ENCODE measurements at places on chromosomes 16 and 17.
A peak's percentile ranks its signal among the peaks of the same experiment; 100 is the strongest.

DNA sequence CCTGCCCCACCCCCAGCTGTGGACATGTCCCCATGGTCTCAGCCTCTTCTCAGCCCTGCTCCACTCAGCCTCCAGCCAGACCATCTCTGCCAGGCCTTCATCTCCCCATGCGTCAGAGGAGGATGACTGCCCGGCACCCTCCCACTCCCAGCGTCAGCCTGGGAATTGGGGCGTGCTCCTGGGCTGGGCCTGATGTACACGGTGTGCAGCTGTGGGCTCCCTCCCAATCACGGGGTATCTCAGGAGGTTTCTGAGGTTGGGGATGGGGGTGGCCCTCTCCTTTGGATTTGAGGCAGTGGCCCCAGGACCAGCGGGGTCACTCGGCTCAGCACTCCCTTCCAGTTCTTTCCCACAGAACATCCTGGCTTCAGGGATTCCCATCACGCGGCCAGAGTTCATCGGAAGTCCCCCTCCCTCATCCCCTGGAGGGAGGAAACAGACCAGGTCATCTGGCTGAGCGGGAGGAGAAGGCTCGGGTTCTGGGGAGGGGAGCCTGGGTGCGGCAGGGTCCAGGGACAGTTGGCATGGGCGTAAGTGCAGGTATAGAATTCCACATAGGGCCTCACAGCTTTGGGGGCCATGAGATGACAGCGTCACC, 36.9 kb downstream of the SOCS3 start:
- no peak for DNase-seq

DNA sequence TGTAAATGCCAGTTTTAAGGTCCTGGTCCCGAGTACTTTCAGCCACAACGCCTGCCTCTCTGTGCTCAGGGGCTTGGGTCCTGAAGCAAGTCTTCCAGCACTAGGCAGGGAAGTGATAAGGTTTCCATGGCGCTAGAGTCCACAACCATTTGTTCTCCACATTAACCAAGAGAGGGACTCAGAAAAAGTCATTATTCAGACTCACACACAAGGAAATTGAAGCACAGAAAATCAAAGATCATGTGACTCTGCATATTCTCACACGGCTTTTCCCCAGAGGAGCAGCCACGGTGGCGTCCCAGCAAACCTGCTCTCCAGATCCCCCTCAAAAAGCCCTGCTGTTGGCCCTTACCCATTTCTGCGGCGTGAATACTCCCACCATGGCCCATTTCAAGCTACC, 9.7 kb downstream of the ENPP7 start:
- no peak for DNase-seq

DNA sequence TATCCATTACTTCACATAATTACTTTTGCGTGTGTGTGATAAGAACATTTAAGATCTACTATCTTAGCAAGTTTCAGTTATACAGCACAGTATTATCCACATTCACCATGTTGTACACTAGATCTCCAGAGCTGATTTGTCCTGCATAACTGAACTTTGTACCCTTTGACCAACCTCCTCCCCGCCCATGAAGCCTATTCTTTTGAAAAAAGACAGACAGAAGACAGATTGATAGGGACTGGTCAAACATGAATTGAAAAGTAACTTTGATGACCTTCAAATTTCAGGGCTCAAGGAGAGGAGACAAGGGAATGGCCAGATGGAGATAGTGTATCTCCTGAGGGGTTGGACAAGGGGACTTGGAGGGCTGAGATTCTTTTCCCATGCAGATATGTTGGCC, 96.3 kb downstream of the CMC2 start:
- peak; percentile 49 for DNase-seq

DNA sequence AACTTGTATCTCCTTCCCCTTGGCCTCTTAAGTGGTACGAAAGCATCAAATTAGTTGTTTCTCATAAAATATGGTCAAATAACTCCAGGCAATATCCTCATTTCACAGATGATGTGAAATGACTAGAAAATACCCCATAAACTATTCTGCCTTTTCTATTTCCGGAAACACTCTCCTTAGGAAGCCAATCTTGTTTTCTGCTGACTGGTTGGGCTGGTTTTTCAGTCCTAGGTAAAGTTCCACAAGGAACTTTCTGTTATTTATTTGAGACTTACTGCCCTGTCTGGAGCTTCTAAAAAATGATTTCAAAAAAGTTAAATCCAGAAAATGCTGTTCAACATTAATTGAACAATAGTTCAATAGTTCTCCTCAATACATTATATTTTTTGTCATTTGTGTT, 7.3 kb downstream of the MYOCD start:
- DNase-seq = no peak

DNA sequence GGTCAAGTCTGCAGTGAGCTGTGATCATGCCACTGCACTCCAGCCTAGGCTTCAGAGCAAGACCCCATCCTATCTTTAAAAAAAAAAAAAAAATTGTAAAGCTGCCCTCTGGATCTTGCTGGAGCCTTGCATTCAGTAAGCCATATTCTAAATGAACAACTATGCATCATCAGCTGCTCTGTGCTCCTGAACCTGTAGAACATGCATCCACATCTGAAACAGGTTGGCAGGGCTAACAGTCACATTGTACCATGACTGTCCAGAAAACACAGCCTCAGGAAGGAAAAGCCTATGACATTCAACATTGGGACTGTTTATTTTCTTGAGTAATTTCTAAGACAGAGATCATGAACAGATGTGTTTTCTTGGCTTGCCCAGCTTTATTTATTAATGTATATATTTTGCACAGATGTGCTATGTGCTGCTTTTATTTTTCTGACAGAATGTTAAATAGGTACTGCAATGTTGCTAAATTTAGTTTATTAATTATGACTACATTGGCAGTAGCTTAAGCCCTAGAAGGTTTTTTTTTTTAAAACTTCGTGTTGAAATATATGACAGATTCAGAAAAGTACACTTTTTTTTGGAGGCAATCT, 19.8 kb downstream of the ACSF2 start:
- no peak for DNase-seq

- DNase-seq = no peak
Observed at GRCh38 chr16:65222049-65222448, 100.2 kb upstream of the CDH11 start.

DNA sequence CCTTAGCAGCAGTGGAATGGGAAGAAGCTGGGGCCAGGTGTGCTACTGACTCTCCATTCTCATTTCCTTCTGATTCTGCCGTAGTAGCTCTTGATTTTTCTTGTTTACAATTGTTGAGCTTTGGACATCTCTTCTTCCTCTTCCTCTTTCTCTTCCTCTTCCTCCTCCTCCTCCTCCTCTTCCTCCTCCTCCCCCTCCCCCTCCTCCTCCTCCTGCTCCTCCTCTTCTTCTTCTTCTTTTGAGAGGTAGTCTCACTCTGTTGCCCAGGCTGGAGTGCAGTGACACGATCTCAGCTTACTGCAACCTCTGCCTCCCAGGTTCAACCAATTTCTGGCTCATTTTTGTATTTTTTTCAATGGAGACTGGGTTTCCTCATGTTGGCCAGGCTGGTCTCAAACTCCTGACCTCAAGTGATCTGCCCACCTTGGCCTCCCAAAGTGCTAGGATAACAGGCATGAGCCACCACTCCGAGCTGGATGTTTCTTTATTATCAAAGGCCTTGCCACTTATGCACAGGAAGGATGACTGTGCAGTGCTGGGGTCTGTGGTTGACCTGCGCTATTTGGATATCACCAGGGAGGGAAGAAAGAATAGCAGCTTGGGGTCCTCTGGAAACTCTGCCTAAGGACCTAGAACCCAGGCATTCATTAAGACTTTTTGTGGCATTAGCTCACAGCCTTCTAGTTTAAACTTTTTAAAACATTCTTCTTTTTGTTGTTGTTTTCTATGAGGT, 127.8 kb upstream of the KCNJ16 start:
- DNase-seq = no peak

- no peak for DNase-seq
Observed at GRCh38 chr16:14428043-14428442, 202.0 kb downstream of the PARN start.

DNA sequence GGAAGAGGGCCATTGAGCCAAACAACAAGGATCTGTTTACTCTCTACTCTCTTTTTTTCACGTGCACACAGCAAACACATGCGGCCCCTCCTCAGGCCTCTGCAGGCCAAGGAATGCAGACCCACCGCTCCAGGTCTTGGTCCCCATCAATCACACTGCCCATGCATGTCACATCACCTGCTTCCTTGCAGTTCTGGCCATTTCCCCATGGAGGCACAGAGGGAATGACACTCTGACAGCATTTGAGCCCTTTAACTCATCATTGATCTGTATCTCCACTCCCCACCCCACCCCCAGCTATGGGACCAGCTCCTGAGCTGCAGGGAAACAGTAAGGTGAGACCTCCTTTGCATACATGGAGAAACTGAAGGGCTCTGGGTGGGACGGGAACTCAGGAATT, 45.9 kb upstream of the MEIOC start:
- no peak for DNase-seq

GRCh38 chr17:19375732-19376131, 2.6 kb upstream of the MAPK7 start:
- DNase-seq = no peak

DNA sequence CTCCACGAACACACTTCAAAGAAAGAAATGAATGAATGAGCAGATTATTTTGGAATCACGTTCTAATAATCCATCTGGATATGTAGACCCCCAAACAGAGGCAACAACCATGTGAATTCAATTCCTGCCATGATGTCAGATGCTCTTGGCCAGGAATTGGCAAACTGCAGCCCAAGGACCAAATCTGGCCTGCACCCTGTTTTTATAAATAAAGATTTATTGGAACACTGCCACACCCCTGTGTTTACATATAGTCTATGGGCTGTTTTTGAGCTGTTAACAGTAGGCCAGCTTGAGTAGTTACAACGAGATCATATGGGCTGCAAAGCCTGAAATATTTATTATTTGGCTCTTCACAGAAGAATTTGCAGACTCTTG, 336.0 kb upstream of the ZFHX3 start:
- DNase-seq = no peak

- no peak for DNase-seq
Observed at GRCh38 chr17:75191584-75191983, 8.8 kb upstream of the SUMO2 start.

- DNase-seq = no peak
Observed at GRCh38 chr16:66503030-66503429, 46.9 kb downstream of the TK2 start.

GRCh38 chr16:66903544-66904427, 14.9 kb downstream of the CDH16 start:
- DNase-seq = no peak

- DNase-seq = no peak
Observed at GRCh38 chr16:4385066-4385788, 13.6 kb downstream of the VASN start.

DNA sequence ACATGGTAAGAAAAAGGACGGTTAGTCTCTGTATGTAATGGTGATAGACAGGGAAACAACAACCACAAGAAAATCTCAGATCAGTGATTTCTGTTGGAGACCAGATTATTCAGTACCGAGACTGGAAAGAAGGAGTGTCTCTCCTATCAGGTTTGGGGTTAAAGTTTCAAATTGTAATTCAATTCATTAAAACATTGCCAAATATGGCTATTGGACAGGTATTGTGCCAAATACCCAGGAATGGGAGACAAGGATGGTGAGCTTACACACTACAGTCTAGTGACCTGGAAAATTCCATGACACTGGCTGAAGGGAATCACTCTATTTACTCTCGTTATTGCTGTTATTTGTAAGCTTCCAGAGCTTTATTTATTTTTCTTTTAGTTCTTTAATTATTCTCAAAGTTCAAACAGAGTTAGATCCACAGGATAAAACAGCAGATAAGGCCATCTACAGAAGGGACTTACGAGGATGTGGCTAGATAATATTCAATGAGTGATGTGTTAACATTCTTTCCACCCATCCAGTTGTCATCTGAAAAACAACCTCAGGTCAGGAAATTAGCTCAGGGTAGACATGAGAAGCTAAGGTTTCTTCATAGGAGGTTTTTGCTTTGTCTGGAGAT, 25.1 kb upstream of the MMD start:
- no peak for DNase-seq

DNA sequence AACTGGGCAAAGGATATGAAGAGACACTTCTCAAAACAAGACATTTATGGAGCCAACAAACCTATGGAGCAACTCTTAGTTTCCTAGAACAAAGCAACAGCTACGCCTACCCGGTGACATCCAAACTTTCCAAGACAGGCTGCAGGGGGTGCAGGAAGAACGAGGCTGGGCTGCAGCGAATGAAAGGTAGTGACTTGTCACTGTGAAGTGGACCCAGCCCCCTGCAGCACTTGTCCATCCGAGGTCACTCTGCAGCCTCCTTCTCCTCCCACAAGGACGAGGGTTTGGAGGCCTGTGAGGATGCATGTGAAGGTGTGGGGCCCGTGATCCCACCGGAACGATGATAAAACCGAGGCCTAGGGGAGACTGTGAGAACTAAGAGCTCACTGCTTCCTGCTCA, 192.6 kb upstream of the RPL38 start:
- no peak for DNase-seq

- peak; percentile 76 for DNase-seq
Observed at GRCh38 chr17:73261952-73262675, 434 bp upstream of the CPSF4L start.

DNA sequence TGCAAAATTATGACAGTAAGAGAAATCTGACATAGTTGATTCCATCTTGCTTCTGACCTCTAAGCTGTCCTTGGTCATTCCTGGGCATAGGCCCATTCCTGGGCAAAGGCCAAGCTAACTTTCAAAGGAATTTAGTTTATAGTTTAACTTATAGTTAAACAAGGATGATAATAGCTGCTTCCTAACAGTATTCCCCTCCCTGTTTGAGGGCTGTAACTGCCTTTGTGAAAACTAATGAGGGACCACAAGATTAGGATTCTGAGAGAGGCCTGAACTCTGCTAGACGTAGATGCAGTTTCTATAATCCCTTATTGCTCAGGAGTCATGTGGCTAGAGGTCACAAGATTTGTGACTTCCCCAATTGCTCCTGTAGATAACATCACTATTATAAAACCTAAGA, 80.2 kb upstream of the ASIC2 start:
- no peak for DNase-seq

GRCh38 chr17:4519361-4519788, 20.7 kb downstream of the SPNS2 start:
- no peak for DNase-seq

- DNase-seq = peak; percentile 24
Observed at GRCh38 chr17:39659279-39660010, 5.7 kb upstream of the TCAP start.

DNA sequence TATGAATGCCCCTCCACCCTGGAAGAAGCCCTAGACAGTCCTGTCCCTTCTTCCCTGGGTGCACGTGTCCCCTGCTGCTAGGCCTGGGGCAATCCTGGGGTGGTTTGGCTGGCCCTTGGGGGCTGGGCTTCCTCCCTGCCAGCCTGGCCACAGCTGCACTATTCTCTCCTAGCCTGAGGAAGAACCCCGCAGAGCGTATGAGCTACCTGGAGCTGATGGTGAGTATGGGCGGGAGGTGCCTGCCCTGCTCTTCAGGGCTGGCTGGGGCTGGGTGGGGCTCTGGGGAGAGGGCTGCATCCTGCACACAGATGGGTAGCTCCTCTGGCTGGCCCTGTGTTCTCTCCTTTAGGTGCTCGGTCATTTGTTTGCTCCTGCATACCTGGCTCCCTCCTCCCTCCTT, 28.8 kb downstream of the MAP2K3 start:
- DNase-seq = no peak

DNA sequence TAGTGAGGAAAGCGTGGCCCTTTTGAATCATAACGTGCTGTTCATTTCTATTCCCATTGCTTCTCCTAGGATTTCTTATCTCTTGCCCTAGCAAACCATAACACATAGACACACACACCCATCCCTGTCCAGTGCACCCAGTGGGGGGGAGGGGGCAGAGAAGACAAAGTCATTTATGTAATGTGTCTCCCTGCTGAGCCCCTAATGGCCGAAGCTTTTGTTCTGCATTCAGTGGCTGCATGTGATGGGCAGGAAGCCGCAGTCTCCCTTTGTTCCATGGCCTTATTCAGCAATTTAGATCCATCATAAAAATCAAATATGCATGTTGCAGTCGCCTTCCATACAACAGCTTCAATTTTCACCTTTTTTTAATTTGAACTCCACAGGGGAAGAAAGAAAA, 325.4 kb downstream of the ZFHX3 start:
- no peak for DNase-seq

Data from SW480 (cell line).